CD4-positive, alpha-beta T cell (primary cell): ENCODE measurements at places on chromosomes 5 and 9. TPM values are rescaled to one million over a fixed set of nuclear protein-coding genes. Genes with fewer than 3 reads are reported as not detected.

DNA sequence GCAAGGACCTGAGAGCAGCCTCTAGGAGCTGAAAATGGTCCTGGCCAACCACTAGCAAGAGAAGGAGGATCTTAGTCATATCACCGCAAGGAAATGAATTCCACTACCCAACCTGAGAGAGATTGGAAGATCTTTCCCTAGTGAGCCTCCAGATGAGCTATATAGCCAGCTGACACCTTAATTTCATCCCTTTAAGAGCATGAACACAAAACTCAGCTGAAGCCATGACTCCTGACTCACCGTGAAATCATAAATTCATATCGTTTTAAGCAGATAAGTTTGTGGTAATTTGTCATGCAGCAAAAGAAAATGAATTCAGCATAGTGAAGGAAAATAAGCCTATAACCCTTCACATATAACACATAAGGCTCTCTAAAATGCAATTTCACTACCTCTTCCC is 23.5 kb downstream of the MAPKAP1 start:
- H3K27me3 ChIP-seq, result no peaks in the 10 kb centered on the region
- H3K4me1 ChIP-seq, result no peaks in the 10 kb centered on the region
- no peak overlapping the region for H3K4me3 ChIP-seq

DNA sequence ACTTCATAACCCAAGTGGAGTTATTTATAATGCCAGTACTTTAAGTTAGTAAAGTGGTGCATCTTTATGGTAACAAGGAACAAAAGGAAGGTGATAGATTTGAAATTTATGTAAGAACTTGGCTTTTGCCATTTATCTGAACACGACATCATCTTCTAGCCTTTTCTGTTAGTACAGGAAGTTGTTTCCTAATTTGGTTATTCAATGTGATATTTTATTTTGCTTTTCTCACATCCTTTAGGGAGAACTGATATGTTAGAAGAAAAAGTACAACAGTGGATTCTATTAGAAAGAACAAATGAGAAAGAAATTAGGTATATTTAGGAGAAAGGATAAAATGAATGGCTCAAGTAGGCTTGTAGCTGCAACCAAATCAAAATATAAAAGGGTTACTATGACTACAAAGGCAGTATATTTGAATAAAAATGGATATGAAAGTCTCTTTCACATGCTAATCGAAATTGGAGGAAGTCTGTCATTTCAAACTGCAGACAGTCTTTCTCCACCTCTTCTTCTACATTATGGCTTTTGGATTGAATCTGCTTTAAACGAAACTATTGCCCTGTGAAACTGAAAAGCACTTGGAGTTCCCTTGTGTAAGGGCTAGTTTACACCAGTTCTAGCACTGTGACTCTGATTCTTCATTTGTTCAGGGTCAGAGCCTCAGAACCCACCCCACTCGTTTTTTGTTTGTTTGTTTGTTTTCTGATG is 18.5 kb upstream of the SLC24A2 start:
- H3K4me1 ChIP-seq, result no peaks in the 10 kb centered on the region
- no peaks in the 10 kb centered on the region for H3K36me3 ChIP-seq
- H3K27ac ChIP-seq, result no peak overlapping the region
- H3K27me3 ChIP-seq, result no peaks in the 10 kb centered on the region

DNA sequence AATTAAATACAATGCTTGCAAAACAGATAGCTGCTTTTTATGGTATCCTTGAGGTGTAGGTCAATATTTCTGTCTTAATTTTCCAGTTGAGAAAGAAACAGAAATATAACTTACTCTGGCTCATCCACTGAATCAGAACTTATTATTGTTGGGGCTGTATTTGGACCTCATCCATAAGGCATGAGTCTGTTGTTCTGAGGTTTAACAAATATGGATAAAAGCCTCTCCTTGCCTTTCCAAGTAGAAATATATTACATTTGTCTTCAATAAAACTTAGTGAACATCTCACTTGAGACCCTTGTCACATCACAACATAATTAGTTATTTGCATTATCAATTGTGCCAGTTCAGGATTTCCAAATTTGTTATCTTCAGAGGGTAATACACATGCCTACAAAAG is 525.8 kb downstream of the AGTPBP1 start:
- H3K4me3 ChIP-seq, result no peak overlapping the region
- H3K27me3 ChIP-seq, result no peaks in the 10 kb centered on the region
- H3K27ac ChIP-seq, result no peak overlapping the region
- no peak for DNase-seq
- no peaks in the 10 kb centered on the region for H3K4me1 ChIP-seq
- H3K36me3 ChIP-seq, result no peaks in the 10 kb centered on the region

DNA sequence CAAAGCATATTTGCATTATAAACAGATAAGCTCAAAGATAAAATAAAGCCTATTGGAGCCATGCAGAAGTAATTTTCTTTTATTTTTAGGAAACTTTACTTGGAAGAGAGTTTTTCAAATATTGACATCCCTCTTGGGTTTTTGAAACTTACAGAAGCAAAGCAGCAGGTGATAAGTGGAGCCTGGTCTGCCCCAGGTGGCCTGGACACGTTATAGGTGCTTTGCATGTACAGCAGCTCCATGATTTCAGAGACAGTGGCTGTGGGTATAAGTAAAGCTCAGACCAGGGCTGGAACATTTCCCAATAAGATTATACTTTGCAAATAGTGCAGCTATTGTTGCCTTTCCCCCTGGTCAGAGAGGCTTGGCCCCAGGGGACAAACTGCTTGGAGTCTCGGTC is 51.5 kb downstream of the CCDC192 start:
- no peak for DNase-seq
- no peaks in the 10 kb centered on the region for H3K27me3 ChIP-seq
- no peaks in the 10 kb centered on the region for H3K36me3 ChIP-seq
- no peaks in the 10 kb centered on the region for H3K4me1 ChIP-seq

- H3K4me1 ChIP-seq, result no peaks in the 10 kb centered on the region
- no peaks in the 10 kb centered on the region for H3K27me3 ChIP-seq
- no peaks in the 10 kb centered on the region for H3K36me3 ChIP-seq
- H3K4me3 ChIP-seq, result no peak overlapping the region
Observed at GRCh38 chr9:78697618-78698017, 400.7 kb downstream of the PSAT1 start.

- H3K27me3 ChIP-seq, result no peaks in the 10 kb centered on the region
- no peaks in the 10 kb centered on the region for H3K36me3 ChIP-seq
- H3K4me3 ChIP-seq, result no peak overlapping the region
- no peaks in the 10 kb centered on the region for H3K4me1 ChIP-seq
- no peak for DNase-seq
Observed at GRCh38 chr5:159362220-159362619, 31.9 kb upstream of the IL12B start.

DNA sequence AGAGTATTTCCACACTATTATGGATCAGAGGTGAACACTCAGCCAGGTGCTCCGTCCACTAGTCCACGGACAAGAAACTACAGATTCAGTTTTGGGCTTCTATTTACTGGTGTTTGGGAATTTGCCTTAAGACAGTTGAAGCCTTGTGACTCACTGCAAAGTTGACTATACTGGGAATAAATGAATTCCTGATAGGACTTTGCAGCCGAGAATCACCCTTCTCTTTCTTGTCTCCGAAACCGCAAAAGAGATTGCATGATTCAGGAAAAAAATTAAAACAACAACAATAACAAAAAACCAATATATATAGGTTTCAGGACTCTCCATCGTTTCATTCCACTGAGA is 716 bp downstream of the TMEM171 start:
- H3K36me3 ChIP-seq, result no peaks in the 10 kb centered on the region
- H3K4me1 ChIP-seq, result peaks cover 20% of the 10 kb centered on the region
- no peak overlapping the region for H3K4me3 ChIP-seq
- H3K27ac ChIP-seq, result no peak overlapping the region
- H3K27me3 ChIP-seq, result peaks cover 25% of the 10 kb centered on the region

- no peak for DNase-seq
- H3K4me3 ChIP-seq, result no peak overlapping the region
- peaks cover 2% of the 10 kb centered on the region for H3K27me3 ChIP-seq
- H3K27ac ChIP-seq, result no peak overlapping the region
- no peaks in the 10 kb centered on the region for H3K36me3 ChIP-seq
Observed at GRCh38 chr5:110965773-110966581, 105.5 kb upstream of the TSLP start.

GRCh38 chr5:36459176-36460135 is 146.9 kb upstream of the SLC1A3 start:
- no peak overlapping the region for H3K4me3 ChIP-seq
- H3K4me1 ChIP-seq, result no peaks in the 10 kb centered on the region
- no peak overlapping the region for H3K27ac ChIP-seq
- no peak for DNase-seq
- H3K27me3 ChIP-seq, result no peaks in the 10 kb centered on the region

DNA sequence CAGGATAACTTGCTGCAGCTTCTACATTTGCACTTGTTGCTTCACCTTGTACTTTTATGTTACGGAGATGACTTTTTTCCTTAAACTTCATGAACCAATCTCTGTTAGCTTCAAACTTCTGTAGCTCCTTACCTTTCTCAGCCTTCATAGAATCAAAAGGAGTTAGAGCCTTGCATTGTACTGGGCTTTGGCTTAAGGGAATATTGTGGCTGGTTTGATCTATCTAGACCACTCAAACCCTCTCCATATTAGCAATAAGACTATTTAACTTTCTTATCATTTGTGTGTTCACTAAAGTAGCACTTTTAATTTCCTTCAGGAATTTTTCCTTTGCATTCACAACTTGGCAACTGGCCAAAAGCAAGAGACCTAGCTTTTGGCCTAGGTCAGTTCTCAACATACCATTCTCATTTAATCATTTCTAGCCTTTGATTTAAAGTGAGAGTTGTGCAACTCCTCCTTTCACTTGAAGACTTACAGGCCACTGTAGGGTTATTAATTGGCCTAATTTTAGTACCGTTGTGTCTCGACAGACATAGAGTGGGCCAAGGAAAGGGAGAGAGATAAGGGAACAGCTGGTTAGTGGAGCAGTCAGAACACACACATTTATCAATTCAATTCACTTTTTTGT is 63.7 kb downstream of the SHOC1 start:
- no peak overlapping the region for H3K4me3 ChIP-seq
- no peaks in the 10 kb centered on the region for H3K27me3 ChIP-seq
- DNase-seq, result no peak
- H3K36me3 ChIP-seq, result peaks cover 3% of the 10 kb centered on the region
- no peaks in the 10 kb centered on the region for H3K4me1 ChIP-seq
- H3K27ac ChIP-seq, result no peak overlapping the region

- no peak overlapping the region for H3K4me3 ChIP-seq
- no peak overlapping the region for H3K27ac ChIP-seq
- no peak for DNase-seq
Observed at GRCh38 chr5:133875179-133875578, 93.2 kb downstream of the C5orf15 start.

- H3K4me1 ChIP-seq, result no peaks in the 10 kb centered on the region
- H3K4me3 ChIP-seq, result no peak overlapping the region
- H3K27me3 ChIP-seq, result no peaks in the 10 kb centered on the region
- H3K36me3 ChIP-seq, result no peaks in the 10 kb centered on the region
- no peak overlapping the region for H3K27ac ChIP-seq
- no peak for DNase-seq
Observed at GRCh38 chr5:156870498-156870839, 20.4 kb downstream of the PPP1R2B start.

DNA sequence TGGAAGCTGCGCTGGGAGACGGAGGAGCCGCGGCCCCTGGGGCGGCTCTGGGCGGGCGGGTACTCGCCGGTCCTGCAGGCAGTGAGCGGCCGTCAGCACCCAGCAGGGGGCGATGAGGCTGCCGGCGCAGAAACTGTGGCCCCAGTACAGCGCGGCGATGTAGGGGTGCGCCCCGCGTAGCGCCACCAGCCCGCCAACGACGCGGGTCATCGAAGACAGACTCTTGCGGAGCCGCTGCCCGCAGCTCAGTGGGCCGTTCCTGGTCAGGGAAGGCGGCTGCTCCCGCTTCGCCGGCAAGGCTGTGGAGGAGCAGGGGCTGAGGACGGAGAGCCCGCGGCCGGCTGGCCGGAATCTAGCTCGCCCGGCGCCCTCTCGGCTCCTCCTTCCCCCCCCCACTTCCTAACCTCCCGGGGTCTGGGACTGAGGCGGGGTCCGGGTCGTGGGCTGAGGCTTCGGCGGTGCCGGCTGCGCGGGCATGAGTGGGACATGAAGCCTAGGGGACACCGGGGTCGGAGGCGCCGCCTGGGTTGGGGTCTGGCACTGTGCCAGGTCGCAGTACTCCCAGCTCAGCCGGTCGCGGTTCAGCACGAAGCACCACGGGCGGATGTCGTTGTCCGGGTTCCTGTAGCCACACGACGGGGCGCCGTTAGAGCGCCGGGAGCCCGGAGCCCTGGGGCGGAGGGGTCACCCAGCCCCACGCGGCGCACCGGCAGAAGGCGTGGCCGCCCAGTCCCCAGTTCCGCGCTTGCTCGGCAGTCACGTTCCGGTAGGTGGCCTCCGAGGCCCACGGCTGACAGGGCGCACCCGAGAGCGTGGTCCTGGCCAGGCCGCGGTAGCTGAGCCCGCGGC is 3.6 kb upstream of the PFN3 start:
- H3K27me3 ChIP-seq, result peaks cover 2% of the 10 kb centered on the region
- H3K36me3 ChIP-seq, result no peaks in the 10 kb centered on the region
- peak overlapping the region; percentile 59 for H3K4me3 ChIP-seq
- peak; percentile 82 for DNase-seq
- H3K4me1 ChIP-seq, result peaks cover 41% of the 10 kb centered on the region
- H3K27ac ChIP-seq, result no peak overlapping the region

DNA sequence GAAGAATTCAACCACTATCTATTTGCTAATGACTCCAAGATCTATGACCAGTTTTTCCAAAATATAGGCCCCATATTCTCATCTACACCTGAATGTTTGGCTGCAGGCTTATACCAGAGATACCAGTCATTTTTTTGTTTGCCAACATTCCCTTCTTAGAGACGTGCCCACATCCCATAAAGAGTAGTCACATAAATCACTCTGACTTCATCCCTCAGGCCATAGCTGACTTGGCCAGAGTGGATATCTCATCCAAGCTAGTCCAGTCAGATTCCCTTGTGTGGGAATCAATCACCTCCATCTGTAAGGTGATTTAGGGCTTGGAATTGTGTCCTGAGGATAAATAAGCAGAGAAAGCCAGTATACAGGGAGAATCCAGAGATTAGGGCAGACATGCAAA is 124.3 kb upstream of the SLC24A2 start:
- no peak overlapping the region for H3K27ac ChIP-seq
- DNase-seq, result no peak
- H3K4me1 ChIP-seq, result no peaks in the 10 kb centered on the region
- H3K36me3 ChIP-seq, result no peaks in the 10 kb centered on the region
- no peaks in the 10 kb centered on the region for H3K27me3 ChIP-seq

- H3K27ac ChIP-seq, result no peak overlapping the region
- no peak overlapping the region for H3K4me3 ChIP-seq
- H3K36me3 ChIP-seq, result no peaks in the 10 kb centered on the region
Observed at GRCh38 chr5:139693676-139694364, 45.7 kb downstream of the CXXC5 start.

GRCh38 chr5:176162198-176162597 is 76.0 kb upstream of the SIMC1 start:
- no peak overlapping the region for H3K27ac ChIP-seq
- H3K4me1 ChIP-seq, result no peaks in the 10 kb centered on the region
- no peak for DNase-seq
- H3K4me3 ChIP-seq, result no peak overlapping the region

GRCh38 chr9:33306037-33306436 is 15.7 kb downstream of the NFX1 start:
- H3K27me3 ChIP-seq, result no peaks in the 10 kb centered on the region
- H3K27ac ChIP-seq, result no peak overlapping the region
- DNase-seq, result no peak

Gene MPDZ
- not detected for total RNA-seq

Gene GDNF
- not detected for total RNA-seq

Gene C9orf43
- 0.95 TPM for total RNA-seq

Gene TTC23L
- not detected for total RNA-seq

Gene KIAA1191
- 64.8 TPM for total RNA-seq

Gene TEX48
- not detected for total RNA-seq

Gene IL13
- total RNA-seq, result 0.17 TPM

Gene FOXD4L6
- not detected for total RNA-seq

Gene LRRC14B
- total RNA-seq, result 0.14 TPM

Gene ZNF618
- 1.2 TPM for total RNA-seq

Gene ALAD
- 15.0 TPM for total RNA-seq

Gene HTR1A
- total RNA-seq, result not detected
